ENCODE measurements at places on chromosomes 1 and 21.

DNA sequence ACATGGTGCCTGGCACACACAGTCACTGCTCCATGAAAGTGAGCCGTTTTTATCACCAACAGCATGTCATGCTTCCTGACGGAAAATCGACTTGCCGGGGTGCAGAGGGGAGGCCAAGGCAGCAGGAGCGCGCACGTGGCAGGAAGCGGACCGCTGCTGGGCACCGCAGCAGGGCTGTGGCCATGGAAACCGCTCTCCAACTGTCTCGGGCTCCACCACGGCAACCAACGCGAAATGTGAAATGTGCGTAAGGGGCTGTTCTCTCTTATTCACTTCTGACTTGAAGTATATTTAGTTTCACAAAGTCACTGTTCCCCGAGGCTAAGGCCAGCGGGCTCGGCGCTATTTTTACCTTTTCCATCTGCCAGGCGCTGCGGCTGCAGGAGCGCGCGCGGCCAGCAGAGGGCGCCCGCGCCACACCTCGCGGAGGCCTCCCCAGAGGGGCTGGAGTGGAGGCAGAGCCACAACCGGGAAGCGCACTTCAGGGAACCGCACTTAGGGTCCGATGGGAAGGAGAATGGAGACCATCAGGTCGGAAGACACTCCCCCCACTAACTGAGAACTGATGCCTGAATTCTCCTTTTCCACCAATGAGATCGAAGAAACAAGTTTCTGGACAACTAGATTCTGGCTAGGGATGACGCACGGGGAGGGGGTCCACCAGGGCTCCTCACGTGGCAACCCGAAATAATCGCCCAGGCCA, 19.7 kb downstream of the RCC2 start:
- peak; percentile 78 for DNase-seq

- DNase-seq, result no peak
Measured at GRCh38 chr1:79363430-79363829, 356.9 kb upstream of the ADGRL4 start.

GRCh38 chr1:184270556-184270955, 116.3 kb upstream of the C1orf21 start:
- no peak for DNase-seq

GRCh38 chr1:9245661-9246060, 11.1 kb downstream of the H6PD start:
- no peak for DNase-seq

DNA sequence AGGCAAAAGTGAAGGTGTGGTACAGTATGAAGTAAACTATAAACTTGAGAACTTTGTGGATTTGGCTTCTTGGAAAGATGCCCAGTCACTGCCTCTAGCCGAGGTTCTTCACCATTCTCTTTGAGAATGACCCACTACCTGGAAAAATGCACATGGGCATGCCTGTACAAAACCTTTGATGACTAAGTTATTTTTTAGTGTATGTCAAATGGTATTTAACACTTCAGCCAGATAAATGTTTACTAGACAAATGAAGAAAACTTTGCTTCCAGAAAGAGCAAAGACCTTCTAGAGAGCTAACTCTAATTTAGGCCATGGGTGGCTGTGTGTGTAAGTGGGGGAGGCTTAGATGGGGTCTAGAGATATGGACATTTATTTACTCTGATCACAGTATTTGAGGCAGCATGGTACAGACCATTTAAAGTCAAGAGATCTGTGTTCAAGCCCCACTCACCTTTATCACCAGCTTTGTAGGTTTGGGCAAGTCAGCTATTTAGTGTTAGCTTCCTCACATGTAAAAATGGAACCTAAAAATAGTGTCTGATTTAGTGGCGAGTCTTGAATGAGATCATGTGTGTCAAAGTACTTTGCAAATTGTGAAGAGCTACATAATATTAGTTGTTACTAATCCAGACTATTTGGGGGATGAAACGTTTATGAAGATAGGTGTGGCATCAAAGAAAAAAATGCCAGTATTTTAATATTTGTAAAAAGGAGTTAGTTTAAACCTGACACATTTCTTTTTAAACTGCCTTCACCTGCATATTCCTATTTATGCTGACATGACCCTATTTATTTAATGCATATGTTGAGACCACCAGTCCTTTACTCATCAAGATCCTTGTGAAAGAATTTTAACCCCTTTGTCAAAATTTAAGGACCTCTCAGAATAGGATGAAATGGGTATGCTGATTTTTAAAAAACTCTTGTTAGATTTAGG, 20.2 kb downstream of the NFYC start:
- no peak for DNase-seq

- no peak for DNase-seq
Measured at GRCh38 chr1:227317523-227318015, 723 bp downstream of the CDC42BPA start.

GRCh38 chr1:90100566-90100965, 105.7 kb downstream of the ZNF326 start:
- DNase-seq, result no peak

DNA sequence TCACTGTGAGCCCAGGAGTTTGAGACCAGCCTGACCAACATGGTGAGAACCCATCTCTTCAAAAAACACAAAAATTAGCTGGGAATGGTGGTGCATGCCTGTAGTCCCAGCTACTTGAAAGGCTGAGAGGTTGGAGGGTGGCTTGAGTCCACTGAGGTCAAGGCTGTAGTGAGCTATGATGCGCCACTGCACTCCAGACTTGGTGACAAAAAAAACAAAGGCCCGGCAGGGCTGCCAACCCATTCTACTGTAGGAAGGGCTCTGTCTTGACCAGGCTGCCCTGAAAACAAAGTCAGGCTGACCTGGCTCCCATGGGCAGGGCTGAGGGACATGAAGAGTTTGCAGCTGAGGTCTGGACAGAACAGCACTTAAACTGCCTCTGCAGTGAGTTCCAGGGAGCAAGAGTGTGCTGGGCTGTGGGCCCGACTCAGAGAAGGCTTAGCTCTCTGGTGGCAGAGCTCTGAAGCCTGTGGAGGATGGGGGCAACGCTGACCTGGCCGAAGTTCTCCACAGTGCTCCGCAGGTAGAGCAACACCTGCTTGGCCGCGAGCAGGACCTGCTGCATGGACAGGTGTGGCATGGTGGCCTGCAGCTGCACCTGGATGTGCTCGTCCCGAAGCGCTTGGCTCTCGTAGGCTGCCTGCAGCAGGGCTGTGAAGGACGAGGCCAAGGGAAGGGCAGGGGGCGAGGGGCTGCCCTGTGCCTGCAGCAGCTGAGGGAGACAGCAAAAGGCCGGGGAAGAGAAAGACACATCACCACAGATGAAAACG, 42.4 kb downstream of the URB1 start:
- DNase-seq, result no peak

- DNase-seq, result no peak
Measured at GRCh38 chr1:36076979-36077573, 6.8 kb upstream of the TEKT2 start.

GRCh38 chr1:76137746-76138145, 63.2 kb downstream of the ST6GALNAC3 start:
- no peak for DNase-seq

GRCh38 chr1:153881751-153882150, 41.0 kb downstream of the GATAD2B start:
- DNase-seq, result no peak

GRCh38 chr21:33976082-33977016, 60.7 kb upstream of the ATP5PO start:
- DNase-seq, result peak; percentile 53

GRCh38 chr1:218778257-218779126, 395.2 kb upstream of the LYPLAL1 start:
- DNase-seq, result no peak

DNA sequence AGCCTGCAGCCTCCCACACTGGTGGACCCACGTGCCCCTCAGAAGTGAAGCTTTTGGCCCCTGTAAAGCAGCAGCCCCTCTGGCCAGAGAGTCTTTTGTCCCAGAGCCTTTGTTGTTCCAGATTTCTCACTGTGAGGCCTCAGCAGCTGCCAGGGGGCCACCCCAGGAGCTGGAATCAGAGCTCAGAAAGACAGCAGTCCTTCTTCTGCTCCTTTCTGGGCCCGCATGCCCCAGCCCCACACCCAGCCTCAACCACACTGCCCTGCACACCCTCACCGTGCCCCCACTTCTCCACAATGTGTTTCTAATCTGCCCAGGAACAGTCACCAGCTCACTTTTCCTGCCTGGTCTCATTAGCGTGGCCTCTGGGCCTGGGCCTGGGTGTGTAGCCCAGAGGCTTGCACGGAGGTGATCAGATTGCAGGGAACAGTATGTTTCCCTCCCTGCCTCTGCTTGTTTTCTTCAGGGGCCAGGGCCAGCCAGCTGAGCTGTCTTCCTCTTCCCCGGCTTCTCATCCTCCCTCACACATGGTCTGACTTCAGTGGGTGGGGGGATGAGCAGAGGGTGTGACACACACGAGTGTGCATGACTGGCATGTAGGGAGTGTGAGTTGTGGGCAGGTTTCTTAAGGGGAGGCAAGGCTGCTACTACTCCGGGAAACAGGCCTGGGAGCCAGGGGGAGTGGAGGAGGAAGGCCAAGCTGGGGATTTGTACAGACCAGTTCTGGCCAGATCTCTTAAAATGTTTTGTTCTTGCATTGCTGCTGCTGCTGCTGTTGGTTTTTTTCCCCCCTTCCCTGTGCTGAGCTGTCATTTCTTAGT, 82.5 kb upstream of the ZNF648 start:
- DNase-seq, result no peak

- DNase-seq, result no peak
Measured at GRCh38 chr21:45986316-45987051, 4.9 kb downstream of the COL6A1 start.

DNA sequence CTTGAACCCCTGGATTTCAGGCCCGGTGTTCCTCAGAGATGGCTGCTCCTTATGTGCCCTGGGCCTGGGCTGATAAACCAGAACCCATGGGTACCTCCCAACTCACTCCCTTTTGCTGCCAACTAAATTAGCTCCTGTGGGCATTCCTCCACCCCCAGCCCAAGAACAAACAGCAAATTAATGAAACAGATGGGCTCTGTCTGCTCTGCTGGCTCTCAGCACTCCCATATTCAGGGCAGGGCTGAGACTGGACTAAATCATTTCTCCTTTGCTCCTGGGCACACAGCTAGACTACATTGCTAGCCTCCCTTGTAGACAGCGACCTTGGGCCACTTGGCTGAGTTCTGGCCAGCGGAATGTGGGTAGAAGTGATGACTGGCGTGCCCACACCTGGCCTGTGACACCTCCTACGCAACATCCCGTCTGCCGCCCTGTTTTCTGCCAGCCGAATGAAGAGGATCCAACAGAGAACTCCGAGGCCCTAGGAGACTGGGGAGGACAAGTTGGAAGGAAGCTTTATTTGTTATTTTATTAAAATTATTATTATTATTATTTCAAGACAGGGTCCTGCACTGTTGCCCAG, 101.9 kb upstream of the DISP3 start:
- DNase-seq, result no peak

- no peak for DNase-seq
Measured at GRCh38 chr1:240417317-240417716, 194.6 kb downstream of the GREM2 start.

DNA sequence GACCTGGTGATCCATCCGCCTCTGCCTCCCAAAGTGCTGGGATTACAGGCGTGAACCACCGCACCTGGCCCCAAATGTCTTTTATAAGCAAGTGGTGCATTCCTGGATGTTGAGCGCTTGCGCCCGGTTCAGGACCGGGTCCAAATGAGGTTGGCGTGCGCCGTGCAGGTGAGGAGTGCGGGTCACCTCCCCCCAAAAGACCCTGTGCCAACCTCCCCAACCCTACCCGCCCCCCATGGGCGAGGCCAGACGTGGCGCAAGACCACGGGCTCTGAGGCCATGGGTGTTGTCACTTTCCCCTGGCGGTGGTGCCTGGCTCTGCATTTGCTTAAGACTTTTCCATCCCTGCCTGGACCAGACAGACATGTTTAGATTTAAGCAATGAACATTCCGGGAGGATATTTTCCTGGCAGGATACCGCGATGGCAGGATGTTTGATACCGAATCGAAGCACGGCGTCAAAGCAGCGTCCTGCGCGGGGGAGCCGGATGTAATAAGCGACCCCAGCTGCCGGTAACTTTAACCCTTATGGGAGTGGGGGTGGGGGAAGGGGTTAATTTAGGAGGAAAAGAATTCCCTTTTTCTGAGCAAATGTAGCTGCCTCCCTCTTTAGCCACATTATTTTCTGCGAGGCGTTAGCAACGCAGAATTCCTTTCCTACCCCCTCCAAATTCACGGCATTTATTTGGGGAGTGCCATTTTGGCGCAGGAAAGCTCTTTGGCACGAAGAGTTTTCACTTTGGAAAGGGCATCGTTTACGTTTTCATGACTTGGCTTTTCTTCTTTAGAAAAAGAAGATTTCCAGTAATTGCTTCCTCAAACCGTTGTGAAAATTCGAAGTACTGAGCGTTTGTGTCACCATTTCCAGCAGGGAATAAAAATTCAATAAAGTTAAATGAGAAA, 27.8 kb upstream of the RNF187 start:
- DNase-seq, result peak; percentile 64

GRCh38 chr1:201214886-201215285, 24.3 kb downstream of the IGFN1 start:
- DNase-seq, result peak; percentile 13

DNA sequence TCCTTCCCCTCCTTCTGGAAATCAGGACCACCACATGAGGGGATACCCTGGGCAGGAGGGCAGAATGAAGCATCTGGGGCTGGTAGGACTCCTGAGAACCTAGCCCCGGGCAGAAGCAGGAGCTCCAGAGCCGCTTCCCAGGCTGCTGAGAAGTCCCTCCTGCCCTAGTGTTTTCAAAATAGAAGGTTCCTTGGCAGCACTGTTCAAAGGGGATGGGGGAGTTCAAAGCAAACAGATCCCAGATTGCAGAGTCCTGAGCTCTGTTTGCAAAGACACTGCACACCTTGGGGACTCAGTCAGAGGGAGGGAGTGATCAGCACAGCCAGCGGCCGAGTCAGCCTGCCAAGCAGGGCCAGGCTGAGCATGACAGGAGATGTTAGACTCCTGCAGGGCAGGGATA, 177.8 kb downstream of the PTPRU start:
- DNase-seq, result no peak

DNA sequence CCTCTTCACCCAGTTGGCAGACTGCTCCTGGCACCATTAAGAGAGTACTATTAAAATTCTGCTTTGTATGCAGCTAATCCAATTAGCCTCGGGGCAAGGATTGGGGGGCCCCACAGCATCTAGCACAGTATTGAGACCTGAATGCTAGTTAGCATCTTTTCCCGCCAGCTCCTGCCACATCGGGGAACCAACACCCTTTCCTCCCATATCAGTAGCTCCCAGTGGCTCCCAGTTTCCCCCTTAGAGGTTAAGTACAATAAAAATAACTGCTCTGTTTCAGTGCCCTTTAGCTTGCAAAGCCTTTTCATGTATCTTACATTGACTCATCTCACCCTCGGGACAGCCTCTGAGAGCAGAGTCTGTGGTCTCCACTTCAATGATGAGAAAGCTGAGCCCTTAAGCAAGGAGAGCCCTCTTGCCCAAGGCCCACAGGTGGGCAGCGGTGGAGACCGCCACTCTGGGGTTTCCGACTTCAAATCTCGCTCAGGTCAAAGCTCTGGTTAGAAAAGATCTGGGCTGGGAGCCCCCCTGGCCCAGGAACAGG, 4.2 kb upstream of the PMVK start:
- no peak for DNase-seq

- peak; percentile 64 for DNase-seq
Measured at GRCh38 chr21:36134803-36135390, at the start of gene CBR3. Gene CBR3 (plus strand): TSS chr21:36135079. CDS start chr21:36135193, 114 bp downstream.

GRCh38 chr1:210697185-210697584, 368.5 kb downstream of the HHAT start:
- no peak for DNase-seq
